ENCODE measurements at places on chromosomes 3 and 15.

DNA sequence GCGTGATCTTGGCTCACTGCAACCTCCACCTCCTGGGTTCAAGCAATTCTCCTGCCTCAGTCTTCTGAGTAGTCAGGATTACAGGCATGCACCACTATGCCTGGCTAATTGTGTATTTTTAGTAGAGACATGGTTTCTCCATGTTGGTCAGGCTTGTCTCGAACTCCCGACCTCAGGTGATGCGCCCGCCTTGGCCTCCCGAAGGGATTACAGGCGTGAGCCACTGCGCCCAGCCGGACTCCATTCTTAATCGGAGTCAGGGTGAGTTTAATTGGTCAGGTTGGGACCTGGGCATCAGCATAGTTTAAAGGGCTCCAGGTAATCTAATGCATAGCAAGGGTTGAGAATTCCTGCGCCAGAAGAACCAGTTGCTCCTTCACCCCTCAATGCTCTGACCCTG lies 29.2 kb downstream of the MAGEF1 start:
- no peak for DNase-seq

- no peak for DNase-seq
Observed at GRCh38 chr3:187186801-187187421, 10.4 kb upstream of the RTP1 start.

DNA sequence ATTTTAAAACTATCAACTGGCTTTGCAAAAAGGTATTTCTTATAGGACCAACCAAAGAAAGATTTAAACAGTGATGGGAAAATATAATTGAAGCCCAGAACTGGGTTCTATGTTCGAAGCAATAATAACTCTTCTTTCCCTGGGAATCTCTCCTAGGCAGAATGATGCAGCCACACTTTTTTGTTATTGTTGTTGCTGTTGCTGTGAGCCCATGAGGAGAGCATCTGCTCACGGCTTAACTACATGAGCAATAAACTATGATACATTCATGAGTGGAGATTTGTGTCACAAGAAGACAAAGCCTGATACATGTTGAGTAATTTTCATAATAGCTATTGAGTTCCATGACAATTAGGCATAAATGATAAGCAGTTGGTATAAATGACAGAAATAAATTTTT lies 80.5 kb downstream of the CRTC3 start:
- DNase-seq, result no peak

DNA sequence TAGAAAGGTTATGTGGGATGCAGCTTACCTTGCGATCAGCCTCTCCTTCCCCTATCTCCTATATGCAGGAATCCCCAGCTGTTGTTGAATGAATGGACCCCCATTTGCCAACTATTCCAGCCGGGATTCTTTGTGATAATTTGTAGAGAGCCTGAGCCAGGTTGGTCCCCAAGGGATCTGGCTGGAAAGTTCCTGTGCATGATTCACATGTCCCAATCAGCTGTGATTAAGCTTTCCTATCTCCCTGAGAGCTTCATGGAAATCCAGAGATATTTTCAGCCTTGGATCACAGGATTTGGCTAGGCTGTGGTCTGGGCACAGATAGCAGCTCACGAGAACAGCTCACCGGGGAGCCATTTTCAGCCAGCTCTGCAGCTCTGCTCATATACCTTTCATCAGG lies 76.7 kb downstream of the ARNT2 start:
- no peak for DNase-seq

- DNase-seq, result no peak
Observed at GRCh38 chr15:99306694-99307338, 55.5 kb downstream of the LRRC28 start.

DNA sequence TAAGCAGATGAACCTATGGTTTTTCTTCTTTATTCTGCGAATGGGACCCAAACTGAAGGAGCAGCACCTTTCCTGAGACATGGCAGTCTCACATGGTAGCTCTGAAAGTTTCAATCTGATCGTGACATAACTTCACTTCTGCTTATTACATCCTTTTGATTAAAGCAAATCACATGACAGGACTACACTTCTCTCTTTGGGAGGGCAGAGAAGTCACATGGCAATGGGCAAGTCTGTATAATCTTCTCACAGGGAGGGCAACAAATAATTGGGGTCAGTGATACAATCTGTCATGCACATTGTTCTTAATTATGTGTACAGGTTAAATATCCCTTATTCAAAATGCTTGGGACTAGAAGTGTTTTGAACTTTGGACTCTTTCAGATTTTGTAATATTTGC lies 21.6 kb downstream of the NCBP2 start:
- no peak for DNase-seq

DNA sequence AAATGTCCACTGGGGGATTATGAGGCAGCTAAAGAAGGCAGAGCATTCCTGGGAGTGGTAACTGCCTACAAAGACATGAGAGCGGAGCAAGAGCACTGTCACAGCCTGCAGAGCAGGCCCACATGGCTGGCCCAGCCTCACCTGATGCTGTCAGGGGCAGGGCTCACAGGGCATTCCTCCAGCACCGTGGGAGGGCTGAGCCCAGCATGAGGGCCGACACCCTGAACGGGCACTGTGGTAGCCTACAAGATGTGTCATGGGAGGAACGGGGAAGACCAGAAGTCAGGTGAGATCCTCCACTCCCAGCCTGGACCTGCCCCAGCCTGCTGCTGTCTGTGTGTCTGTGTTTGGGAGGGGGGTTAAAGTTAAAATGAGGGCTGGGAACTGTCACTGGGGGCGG lies 30.1 kb downstream of the CCDC12 start:
- no peak for DNase-seq

- DNase-seq, result no peak
Observed at GRCh38 chr15:73081321-73081958, 29.2 kb downstream of the NEO1 start.

GRCh38 chr3:20682573-20682972 lies 496.6 kb upstream of the SGO1 start:
- no peak for DNase-seq

DNA sequence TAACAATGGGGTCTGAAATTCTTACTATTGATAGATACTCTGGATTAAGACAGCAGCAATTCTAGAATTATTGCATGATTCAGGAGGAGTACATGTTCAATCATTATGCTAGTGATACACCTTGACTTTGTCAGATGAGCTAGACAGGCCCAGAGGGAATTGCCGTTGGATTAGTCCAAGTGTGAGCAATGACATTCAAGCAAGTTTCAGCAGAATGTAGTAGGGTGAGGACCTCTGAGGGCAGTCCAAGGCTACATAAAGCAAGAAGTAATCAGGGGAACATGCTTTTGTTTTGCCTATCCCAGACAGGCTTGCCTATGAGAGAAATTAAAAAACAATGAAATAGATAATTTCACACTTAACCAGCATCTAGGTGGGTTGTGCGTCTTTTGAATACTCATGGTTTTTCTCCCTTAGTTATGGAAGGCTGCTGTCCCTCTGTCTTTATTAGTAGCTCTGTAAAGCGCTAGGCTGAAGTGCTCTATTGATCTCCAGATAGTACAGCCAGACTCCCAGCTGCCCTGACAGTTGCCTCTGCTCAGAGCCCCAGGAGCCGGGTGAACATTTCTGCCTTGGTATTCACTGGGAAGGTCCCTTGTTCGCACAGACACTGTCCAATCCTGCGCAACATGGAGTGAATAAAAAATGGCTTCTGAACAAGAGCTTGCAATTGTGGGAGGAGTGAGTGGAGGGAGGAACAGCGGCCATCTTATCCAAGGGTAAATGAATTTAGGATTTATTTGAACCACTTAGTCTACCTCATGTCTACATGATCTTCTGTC lies 316.6 kb upstream of the ONECUT1 start:
- DNase-seq, result no peak

DNA sequence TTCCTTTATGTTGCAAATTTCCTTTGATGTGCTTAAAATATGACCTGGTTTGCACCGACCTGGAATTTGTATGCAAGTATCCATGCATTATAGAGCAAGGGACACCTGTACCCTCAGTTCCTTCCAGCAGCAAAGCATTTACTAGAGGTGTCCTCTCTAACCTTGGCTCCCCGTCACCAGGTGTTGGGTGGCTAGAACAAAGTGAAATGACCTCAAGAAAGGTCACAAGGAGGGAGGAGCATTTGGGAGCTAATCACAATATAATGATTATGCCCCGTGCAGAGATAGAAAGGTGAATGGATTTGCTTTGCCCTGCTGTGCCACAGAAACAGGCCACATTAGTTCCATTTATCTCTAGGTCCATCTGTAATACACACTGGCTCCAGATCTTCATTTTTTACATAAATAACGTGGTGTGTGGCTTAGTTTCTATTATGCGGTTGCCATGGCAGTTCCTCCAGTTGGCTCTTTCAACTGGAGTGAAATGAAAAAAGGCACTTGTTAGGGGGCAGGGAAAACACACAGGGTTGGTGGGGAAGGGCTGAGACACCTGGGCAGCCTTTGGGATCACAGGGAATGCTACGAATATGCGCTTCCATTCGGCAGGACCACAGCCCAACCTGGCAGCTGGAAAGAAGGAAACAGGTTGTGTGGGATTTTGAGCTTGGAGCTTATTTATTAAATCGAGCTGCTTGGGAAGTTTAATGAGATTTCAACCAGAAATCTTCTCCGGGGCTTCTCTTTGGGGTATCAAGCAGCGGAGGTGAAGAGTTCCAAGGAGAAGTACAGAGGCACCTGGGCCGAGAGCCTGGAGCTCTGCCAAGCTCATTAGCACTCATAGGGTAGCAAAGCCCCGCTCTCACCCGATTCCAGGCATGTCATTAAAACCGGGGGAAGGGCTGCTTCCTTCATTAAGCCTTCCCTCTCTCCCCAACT lies 233.5 kb upstream of the ST8SIA2 start:
- no peak for DNase-seq

DNA sequence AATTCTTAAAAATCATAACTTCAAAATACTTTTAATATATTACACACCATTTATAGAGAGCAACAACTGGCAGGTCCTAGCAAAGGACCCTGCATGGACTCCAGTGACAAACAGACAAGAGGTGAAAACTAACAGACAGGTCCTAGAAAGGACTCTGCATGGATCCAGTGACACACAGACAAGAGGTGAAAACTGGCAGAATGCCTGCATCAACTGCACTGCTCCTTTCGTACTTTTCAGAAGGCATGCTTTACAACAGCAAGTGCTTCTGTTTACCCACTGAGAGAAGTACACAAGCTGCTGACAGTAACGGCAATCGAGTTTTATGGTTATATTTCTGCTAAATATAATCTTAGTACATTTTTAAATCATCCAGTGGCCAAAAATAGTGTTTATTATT lies 24.3 kb upstream of the GP5 start:
- DNase-seq, result no peak

- DNase-seq, result no peak
Observed at GRCh38 chr15:36364377-36364776, 215.0 kb upstream of the CDIN1 start.

- no peak for DNase-seq
Observed at GRCh38 chr15:64155802-64156651, 4.5 kb downstream of the SNX22 start.

GRCh38 chr3:44130249-44130648 lies 111.4 kb upstream of the TOPAZ1 start:
- DNase-seq, result no peak

DNA sequence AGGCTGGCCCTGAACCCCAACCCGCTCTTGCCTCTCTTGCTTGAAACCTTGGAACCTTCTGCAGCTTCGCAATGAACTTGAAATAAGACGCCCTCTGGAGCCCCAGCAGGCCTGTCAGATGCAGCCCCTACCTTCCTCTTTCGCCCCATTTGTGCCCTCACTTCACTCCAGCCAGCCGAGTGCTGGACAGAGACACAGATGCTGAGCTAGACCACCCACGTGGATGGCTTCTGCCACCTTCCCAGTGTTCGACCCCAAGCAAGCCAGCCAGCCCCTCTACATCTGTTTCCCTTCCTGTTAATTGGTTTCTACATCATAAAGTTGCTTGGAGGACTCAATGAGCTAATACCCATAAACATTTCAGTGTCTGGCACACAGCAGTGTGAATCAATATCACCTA lies 23.8 kb upstream of the SNRPA1 start:
- DNase-seq, result no peak

DNA sequence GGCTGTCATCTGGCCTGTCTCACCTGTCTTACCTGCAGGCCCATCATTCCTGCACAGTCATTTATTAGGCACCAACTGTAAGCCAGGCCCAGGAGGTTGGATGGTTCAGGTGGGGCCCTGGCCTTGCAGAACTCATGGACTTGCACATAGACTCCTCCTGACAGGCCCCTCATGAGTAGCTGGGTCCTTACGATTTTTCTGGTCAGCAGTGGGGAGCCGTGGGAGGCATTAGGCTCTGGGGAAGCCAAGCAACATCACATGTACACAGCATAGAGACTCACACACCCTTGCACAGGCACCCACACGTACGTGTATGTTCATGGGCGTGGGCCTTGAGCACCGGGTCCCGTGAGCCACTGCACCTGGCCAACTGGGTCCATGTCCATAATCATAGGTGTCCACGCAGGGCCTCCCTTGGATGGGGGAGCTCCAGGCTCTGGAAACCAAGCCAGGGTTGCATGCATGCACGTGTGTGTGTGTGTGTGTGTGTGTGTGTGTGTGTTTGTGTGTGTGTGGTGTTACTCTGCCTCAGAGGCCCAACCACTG lies 20.3 kb downstream of the CISH start:
- no peak for DNase-seq

GRCh38 chr3:148778926-148779325 lies 48.7 kb upstream of the CPB1 start:
- DNase-seq, result no peak

DNA sequence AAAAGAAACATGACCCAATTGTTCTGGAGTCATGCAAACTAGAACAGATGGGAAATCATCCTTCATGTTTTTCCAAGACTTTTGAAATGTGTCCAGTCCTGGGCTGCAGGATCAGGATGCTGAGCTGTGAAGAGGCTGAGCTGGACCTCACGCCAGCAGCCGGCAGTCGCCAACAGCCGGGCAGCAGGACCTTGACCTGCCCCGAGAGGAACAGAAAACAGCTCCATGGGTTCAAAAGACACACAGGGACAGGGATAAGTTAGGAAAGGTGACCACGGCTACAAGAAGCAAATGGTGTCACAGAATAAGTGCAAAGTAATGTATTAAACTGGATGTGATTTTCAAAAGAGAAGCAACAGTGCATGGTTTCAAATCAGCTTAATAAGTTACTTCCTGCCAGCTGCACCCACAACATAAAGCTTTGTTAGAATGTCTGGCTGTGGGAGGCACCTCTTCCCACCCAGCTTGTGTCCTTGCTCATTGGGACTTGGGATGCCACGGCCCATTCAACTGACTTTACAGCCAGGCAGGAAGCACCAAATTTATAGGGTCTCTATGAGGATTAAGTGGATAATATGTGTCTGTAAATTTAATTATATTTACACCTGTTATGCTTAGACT lies 266.4 kb downstream of the GABRG3 start:
- no peak for DNase-seq

GRCh38 chr3:138047596-138048158 lies 37.7 kb downstream of the CLDN18 start:
- DNase-seq, result no peak
